ENCODE measurements at places on chromosomes 13 and 19.

DNA sequence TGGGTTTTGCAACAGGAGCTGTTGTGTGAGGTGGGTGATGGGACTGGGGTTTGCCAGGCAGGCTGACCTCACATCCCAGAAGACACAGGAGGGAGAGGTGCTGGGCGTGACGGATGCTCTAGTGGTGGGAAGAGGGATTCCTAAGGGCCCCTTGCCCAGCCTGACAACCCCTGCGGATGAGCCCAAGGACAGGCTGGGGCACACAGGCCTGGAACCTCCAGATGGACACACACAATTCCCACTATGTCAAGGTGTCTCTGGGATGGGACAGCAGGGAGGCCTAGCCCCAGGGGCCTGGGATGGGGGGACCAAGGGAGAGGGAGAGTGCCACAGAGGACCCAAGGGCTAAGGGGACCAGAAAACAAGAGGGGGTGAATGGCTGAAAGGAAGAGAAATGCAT lies 191.5 kb downstream of the ZNF536 start:
- DNase-seq: no peak

- no peak for DNase-seq
Observed at GRCh38 chr19:31449379-31449778, 100.1 kb upstream of the TSHZ3 start.

DNA sequence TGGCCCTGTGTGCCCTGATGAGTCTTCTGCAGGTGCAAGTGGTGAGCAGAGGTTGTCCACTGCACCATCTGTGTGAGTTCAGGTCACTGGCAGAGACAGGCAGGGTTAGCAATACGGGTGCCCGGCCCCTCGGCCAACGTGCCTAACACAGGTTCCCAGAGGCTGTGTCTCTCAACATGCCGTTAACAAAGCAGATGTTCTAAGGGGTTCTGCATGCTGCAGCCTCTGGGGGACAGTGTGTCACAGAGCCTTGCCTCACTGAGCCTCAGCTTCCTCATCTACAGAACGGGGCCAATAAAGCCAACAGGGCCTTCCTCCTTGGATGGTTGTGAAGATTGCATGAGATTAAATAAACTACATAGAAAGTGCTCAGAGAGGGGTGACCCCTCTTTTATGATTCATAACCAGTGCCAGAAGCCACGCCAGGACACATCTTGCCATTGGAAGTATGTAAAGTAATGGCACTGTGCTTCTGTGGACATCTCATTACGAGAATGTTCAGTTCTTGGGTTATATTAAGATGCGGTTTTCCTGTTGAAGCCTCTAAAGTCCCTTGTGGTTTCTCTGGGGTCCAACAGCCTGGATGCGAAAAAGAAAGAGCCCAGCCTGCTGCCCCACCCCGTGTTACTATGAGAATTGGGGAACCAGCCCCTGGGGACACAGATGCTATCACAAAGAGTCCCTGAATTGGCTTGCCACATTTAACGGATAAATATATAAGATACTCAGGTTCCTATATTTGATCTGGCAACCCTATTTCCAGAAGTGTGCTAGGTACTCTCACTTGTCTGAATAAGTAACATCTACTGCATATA lies 11.2 kb upstream of the ARHGEF18 start:
- DNase-seq: no peak

DNA sequence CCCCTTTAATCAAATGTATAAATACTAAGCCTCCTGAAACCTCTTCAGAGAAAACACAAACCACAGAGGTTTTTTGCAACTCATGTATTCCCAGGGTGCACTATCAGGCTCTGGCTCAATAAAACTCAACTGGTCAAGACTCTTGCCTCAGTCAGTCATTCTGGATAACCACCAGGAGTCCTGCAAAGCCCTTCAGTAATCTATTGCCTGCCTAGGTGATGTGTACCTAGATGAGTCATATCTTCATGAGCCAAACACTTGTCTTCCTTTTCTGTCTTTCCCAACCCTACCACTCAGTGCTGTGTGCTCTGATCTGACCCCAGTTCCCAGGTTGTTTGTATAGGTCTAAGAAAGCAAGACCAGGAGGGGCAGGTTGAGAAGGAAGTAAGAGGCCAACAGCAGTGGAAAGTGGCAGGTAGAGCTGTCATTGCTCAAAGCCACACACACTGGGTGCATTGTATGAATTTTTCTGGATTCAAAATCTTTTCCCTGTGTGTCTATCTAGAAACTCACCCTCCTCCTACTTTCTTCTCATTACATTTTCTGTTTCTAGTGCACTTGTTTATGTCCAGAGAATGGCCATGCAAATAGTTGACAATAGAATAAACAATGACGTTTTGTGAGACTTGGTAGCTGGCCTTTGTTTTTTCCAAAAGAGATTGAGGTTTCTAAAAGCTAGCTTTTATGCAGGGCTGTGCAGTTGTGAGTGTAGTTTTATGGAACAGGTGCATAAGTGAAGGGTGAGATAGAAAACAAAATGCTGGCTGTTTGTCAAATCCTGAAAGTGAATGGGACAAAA lies 48.1 kb downstream of the PSG1 start:
- no peak for DNase-seq

GRCh38 chr13:114032126-114032799 lies 58.4 kb upstream of the C13orf46 start:
- no peak for DNase-seq

DNA sequence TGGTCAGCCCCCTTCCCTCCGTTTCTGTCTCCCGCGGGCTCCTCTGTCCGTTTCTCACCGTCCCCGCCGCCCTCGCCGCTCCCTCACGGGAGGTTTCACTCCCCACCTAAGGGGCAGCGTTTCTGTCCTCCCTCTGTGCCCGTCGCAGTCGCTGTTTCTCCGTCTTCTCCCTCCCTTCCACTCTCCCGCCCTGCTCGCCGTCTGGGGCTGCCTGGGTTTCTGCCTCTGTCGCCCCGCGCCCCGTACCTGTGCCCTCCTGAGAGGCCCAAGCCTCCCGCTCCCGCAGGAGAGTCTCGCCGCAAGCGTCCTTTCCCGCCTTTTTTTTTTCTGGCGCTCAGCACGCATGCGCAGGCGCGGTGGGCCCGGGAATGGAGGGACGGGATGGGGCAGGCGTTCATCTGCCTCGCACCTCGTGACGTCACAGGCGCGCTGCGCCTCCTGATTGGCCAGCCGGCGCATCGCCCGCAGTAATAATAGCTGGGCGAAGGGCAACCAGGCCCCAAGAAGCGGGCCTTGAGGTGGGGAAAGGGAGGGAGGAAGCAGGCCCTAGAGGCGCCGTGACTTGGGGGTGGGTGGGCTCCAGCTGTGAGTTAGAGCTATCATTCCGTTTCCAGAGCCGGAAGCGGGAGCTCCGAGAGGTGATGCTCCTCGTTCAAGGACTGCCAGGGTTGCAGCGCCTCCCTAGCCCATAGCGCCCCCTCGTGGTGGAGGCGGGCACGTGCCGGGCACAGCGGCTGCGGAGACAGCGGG lies 15.4 kb downstream of the SSC5D start:
- DNase-seq: peak; percentile 85
